ENCODE measurements at places on chromosomes 3 and 15.

GRCh38 chr3:63521657-63522056, 130.8 kb upstream of the SNTN start:
- DNase-seq = no peak

DNA sequence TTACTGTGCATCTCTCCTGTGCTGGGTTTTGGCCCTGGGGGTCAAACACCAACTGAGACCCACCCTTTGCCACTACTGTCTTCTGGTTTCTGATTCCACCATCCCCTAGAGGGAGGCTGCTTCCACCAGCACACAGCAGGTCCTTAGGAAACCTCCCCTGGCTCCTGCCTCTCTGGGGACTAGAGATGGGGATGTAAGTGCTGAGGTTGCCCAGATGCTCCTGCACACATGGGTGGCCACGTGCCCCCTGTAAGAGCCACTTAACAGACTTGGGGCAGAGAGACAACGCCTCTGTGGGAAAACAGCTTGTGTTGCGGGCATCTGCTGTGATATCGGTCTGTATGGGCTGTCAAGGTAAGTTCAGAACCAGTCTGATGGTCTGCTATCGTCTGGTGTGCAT, 83.4 kb downstream of the ATP2B2 start:
- DNase-seq = no peak

DNA sequence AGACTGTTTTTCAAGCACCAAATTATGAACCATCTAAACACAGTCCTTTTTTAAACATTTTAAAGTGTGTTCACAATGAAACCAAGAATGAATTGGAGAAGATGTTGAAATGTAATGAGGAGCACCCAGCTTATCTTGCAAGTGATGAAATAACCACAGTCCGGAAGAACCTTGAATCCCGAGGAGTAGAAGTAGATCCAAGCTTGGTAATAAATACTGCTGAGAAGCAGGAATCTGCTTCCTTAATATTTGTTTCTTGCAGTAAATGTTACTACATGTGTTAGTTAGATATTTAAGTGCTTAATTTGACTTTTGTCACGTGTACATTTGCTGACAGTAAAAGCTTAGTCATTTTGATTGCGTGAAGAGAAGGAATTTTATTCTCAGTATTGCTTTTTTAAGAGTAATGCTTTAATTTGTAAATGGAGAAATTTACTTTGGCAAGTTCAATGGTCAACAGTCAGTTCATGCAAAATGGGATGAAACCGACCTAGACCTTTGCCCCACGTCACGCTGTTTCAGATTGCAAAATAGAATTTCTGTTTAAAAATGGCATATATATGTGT, 69.8 kb downstream of the OPA1 start:
- DNase-seq = no peak

DNA sequence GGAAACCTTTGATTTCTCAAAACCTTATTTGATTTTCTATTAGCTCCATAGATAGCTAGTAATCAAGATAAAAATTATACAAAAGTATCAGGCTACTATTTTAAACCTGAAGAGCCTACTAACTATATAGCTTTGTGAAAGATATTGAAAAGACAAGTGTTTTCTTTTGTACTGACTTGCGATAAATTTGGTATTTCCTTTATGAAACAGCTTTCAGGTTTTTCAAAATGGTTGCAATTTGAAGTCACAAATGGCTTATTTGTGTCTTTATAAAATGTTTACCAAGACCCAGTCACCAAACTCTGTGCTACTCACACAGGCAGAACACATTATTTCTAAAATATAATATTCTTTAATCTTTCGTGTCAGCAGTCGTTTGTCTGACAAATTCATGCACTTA, 167.5 kb upstream of the ALCAM start:
- DNase-seq = no peak

DNA sequence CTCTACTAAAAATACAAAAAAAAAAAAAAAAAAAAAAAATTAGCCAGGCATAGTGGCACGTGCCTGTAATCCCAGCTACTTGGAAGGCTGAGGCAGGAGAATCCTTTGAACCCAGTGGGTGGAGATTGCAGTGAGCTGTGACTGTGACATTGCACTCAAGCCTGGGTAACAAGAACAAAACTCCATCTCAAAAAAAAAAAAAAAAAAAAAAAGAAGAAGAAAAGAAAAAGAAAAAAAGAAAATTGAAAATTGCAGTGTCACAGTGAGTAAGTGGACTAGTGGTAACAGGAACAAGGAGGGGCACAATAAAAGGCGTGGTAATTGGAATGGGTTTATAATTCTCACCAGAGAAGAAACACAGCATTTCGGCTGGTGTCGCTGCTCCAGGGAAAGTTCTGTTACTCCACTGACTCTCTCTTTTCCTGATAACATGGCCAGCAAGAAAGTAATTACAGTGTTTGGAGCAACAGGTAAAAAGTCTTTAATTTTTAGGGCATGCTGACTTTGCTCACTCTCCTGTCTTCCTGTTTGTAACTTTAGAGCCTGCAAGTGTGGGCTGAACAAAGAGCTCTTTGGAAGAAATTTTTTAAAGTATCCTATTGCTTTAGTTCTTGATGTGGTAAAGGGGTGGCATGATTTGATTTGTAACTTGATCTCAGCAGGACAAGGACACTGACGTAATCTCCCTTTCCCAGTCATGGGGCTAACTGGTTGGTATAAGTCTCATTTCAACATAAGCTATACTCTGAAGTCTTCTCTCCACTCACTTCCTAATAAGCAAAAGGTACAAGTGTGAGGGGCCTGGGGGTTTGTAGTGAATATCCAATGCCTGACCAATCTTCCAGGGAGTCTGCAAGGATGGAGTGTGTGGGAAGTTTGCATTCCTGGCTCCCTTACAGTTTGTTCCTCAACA, 22.1 kb upstream of the TRA2B start:
- DNase-seq = peak; percentile 93

DNA sequence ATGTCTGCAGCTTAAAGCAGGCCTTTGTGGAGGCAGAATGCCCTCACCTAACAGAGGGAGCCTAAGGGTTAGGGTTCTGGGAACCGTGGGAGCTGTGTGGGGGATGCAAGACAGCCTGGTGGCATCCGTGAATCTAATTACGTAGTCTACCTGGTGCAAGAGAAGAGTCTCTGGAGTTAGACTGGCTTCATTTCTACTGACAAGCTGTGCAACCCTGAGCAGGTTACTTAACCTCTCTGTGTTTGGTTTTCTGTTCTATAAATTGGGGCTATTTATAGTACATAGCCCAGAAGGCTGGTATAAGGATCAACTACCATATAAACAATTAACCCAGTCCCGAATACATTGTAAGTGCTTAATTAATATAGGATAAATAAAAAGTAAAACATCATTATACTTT, 8.3 kb downstream of the TNFAIP8L3 start:
- no peak for DNase-seq

DNA sequence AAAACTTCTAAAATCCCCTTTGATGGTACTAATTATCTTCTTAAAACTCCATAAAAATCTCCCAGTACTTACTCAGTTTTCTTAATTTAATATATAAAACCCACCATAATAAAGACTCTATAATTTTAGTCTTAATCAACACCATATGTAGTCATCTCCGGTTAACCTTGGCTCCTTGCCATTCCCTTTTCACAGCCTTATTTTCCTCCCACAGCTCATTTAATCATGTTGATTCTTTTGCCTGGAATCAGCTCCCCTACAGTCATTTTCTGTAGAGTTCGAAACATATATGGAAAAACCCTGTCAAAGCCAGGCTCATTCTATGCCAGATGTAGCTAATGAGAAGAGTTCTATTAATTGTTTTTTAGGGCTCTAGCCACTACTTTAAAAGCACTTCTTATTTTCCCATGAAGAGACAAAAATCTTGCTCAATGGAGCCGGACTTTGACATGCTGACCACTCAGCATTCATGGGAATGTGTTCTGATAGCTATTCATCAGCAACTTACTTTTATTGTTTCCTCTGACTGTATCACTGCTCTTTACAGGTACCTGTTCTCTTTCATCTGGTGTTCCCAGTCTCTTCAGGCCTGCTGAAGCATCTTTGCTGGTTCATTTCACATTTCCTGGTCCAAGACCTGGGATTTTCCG, 573.4 kb downstream of the NAALADL2 start:
- no peak for DNase-seq

- DNase-seq = no peak
Observed at GRCh38 chr15:99453637-99454030, 112.2 kb upstream of the MEF2A start.

GRCh38 chr15:97078591-97078990, 748.1 kb downstream of the NR2F2 start:
- DNase-seq = no peak

GRCh38 chr3:9279966-9280365, 30.5 kb upstream of the SRGAP3 start:
- DNase-seq = no peak

- no peak for DNase-seq
Observed at GRCh38 chr15:72902245-72902918, 118.8 kb upstream of the ADPGK start.

GRCh38 chr3:178618197-178618596, 82.0 kb downstream of the KCNMB2 start:
- no peak for DNase-seq

DNA sequence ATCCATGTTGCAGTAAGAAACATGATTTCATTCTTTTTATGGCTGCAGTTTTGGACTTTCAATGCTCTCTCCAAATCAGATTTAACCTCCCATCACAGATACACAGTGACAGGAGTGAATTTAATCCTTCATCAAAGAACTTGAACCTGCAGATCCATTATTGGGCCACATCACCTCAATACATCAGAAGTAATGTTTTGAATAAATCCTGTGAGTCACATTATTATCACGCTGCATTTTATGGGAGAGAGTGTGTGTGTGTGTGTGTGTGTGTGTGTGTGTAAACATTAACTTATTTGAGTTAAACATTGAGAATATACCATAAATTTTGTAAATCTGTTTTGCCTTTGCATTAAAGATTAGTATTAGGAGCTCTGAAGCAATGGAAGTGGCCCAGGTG, 316.7 kb downstream of the FOXP1 start:
- no peak for DNase-seq

DNA sequence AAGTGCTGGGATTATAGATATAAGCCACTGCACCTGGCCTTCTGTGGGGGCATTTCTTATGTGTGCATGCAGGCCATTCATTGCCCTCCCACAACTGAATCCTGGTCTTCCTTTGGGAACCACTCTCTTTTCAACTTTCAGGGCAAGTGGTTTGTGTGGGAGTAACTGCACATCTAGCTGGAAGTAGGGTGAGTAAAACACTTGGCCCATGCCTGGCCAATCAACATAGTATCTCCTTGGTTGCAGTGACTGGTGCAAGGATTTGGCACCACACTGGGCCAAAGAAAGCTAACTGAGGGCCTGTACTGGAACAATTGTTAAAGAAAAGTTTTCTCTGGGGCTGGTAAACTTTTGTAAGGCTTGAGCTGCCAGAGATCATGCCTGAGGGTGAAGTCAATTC, 189.2 kb upstream of the FEZF2 start:
- DNase-seq = no peak

GRCh38 chr15:57541805-57542504, 49.7 kb upstream of the MYZAP start:
- DNase-seq = peak; percentile 57

GRCh38 chr15:92049290-92049989, 195.9 kb downstream of the SLCO3A1 start:
- DNase-seq = no peak

GRCh38 chr3:175093748-175094147, 234.6 kb downstream of the NAALADL2 start:
- no peak for DNase-seq

DNA sequence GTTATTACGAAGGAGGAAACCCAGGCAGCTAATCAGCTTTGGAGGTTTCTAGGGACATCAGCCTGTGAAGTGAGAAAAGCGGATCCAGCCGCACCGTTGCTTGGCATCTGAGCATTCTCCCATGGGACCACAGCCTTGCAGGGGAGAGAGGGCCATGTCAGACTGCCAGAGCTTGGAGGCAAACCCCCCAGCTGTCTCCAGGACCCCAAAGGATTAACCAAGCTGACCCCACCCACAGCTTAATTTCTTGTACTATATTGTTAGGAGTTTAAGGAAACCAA, 5.1 kb downstream of the IGDCC3 start:
- DNase-seq = no peak

DNA sequence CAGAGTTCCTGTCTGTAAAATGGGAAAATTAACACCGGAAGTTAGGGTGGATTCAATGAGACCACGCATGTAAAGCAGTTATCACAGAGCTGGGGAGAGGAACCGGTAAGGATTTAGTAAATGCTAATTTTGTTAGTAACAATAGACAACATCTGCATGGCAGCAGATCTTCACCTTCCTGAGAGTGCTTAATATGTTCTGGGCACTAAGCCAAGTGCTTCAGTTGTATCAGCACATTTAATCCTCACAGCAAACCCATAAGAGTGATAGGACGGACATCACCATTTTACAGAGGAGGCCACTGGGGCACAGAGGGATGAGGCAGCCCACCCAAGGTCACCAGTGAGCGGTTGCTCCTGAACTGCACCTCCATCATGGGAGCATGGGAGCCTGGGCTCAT, 189.4 kb downstream of the WNT5A start:
- DNase-seq = no peak

DNA sequence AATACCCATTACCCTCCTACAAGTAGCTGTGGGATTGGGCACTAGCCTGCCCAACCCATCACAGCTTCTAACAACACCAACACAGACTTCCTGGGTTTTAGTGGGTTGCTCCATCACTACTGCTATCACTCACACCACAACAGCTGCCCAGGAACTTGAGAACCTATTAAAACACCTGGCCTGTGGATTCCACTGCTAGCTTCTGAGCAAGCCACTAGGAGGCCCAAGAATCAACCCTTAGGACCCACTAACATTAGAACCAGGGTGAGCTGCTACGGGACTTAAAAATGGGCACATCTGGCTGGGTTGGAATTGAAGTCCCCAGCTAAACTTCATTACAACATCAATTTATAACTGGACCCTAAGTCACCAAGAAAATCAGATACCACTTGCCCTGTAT, 113.2 kb upstream of the TP63 start:
- no peak for DNase-seq

DNA sequence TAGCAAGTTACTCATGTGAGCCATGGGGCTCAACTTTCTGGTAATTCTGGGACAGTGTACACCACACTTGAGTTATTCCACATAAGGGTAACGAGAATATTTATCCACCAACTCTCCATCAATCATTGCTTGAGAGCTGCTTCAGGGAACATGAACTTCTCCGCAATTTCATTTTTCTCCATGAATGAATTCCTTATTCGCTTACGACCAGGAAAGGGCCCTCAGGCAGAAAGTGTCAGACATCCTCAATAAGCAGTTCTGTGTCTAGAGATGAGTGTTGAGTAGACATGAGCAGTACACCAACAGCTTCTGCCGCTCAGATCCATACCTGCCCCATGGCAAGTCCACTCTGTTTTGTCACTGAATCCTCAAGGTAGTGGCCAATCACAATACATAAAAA, 24.8 kb upstream of the IQCF2 start:
- DNase-seq = no peak

Data from inflammatory macrophage treated with lipopolysaccharide for 4 hours (primary cell).